MV-4-11 (cell line): ENCODE measurements at places on chromosomes 11 and 22.
A peak's percentile ranks its signal among the peaks of the same experiment; 100 is the strongest.

DNA sequence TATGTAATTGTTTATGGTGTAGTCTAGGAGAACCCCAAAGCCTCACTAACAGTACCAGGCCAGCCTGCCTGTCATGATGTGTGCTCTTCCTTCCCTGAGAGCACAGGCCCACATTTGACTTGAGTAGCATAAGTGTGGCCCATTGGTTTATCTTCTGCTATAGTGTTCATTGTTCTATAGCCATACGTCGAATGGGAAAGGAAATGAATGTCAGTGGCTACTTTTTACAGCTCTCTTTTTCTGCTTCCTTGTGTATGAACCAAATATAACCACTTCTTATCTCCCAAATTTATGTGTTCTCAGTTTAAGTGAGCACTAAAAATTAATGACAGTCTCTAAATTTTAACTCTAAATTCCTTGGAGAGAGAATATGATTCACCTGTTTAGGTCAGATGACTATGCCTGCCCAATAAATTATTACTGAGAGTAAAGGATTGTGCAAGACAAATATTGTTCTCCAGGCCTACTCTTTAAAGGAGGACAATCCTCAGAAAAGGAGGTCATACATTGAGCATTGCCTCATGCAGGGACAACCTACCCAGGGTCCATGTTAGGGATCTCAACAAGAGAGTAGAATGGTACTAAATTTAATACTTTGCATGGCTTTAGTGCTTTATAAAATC, 222.9 kb upstream of the ARHGAP20 start:
- DNase-seq: no peak

GRCh38 chr11:72039856-72040401, 40.4 kb downstream of the NUMA1 start:
- no peak for DNase-seq

DNA sequence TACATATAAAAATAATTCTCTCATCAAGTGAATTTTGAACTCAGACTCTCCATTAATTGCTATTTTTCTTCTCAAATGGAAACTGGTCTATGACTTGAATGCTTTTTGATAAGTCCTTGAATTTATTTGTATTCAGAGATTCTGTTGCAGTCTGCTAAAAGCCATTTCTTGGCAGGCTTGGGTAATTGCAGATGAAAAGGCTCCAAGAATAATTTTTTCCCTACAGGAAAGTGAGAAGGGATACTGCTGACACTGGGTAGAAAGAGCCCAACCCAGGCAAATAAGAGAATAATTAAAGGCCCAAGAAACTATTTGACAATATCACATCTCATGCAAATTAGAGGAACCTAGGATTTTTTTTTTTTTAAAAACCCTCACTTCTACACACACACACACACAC, 246.5 kb upstream of the DDI1 start:
- no peak for DNase-seq

GRCh38 chr11:12540913-12541582, 133.2 kb upstream of the TEAD1 start:
- no peak for DNase-seq

DNA sequence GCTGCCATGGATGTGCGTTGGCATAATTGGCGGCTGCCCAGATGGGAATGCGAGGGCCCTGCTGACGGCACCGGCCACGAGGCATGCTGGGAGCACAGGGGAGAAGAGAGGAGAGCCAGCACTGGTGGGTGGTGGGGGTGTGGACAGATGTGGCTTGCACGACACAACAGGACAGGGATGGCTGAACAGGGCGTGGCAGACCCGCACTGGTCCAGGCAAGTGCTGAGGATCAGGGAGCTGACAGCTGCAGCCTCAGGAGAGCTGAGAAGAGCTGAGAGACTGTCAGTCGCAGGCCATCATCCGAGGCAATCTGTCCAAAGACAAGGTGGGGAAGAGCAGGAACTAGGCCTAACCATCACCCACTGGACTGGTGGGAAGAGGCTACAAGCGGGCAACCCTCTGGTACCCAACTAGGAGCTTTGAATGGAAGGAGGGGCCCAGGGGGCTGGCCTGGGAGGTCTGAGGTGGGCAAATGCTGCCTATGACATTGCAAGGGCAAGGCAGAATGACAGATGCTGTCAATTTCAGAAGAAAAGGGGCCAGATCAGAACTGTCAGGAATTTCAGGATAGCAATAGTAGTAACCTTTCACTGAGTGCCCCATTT, 2.4 kb downstream of the GNB1L start:
- no peak for DNase-seq

GRCh38 chr11:30478923-30479322, 107.2 kb downstream of the MPPED2 start:
- DNase-seq: no peak

DNA sequence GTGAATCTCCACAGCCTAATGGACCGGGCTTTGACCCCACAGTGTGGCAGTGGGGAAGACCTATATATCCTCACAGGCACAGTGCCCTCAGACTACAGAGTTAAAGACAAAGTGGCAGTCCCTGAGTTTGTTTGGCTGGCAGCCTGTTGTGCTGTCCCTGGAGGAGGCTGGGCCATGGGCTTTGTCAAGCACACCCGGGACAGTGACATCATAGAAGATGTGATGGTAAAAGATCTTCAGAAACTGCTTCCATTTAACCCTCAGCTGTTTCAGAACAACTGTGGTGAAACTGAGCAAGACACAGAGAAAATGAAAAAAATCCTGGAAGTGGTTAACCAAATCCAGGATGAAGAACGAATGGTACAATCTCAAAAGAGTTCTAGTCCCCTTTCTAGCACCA, 39.0 kb downstream of the ENDOD1 start:
- no peak for DNase-seq

DNA sequence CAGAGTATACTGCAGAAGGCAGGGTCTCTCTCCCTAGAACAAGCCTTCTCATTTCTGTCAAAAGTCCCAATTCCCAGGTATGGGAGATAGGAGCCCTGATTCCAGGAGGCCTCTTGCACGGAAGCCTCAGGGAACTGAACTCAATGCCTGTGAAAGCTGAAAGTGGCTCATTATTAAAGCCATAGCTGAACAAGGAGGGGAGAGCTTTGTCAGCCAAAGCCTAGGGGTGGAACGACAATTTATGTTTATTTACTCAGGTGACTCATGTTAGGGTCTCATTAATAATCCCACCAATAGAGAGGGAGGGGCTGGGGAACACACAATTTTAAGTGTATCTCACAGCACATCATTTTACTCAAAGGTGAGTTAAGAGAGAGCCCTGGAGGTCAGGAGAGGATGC, 44.9 kb downstream of the DSCAML1 start:
- no peak for DNase-seq

DNA sequence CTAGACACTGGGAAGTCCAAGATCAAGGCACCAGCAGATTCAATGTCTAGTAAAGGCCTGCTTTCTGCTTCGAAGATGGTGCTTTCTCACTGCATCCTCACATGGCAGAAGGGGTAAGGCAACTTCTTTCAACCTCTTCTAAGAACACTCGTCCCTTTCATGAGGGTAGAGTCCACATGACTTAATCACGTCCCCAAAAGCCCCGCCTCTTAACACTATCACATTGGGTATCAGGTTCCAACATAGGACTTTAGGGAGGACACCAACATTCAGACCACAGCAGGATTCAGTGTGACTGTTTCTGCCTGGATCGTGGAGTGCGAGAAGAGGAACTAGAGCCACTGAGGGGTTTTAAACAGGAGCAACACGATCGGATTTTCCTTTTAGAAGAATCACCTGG, 3.7 kb upstream of the TIRAP start:
- DNase-seq: no peak

DNA sequence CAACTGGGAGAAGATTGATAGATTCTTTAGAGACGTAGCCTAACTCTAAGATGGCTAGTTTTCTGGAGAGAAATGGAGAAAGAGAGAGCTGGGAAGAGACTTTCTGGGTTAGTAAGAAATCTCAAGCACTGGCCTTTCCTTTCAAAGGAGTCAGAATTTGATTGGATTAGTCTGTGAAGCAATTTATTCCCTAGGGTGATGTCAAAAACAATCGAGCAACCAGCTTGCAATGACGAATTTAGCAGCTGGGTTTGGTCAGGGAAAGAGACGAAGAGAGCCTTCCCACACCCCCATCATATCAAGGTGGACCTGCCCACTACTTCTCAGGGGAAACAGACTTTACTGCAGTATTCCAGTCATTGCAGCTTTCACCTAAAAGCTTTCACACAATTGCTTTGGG, 10.8 kb downstream of the KRTAP5-6 start:
- no peak for DNase-seq

DNA sequence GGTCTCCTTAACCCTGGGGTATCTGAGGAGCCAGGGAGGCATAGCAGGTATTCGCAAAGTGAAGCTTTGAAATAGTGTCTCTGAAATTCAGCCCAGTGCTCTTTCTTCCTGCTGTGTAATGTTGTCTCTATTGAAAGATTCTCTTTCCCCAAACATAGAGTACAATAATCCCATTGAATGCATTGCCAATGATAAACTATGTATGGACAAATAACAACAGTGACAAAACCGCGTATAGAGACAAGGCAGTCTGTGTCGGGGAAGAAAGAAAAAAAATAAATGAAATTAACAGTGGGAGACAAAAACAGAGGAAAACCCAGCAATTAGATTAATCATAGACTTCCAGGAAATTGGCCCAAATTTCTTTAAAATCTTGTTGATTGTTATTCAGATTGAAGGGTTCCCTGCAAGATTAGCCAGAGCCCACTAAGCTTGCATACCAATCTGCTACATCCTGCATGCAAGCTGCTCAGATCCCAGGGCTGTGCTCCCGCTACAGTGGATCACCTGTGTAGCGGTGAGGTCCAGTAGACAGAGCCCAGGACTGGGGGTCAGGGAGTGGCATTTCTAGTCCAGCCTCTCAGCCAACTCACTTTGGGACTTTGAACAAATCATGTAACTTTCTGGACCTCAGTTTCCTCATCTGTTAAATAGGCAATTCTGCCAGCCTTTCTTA, 492.8 kb downstream of the INSC start:
- no peak for DNase-seq

DNA sequence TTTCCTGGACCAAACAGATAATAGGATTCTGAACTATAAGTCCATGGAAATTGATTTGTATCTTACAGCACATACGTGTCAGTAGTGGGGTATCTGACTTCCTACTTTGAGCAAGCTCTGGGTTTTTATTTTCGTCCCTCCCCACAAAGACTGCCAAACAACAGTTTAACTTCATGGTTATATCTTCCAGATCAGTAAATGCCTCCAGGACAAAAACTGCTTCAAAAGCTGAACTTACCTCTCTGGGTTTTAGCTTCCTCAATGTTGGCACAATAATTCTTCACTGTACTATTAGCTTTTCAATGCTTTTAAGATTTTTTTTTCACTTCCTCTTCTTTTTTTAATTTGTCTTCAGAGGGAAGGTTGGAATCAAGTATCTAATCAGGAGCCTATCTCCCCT, 4.2 kb upstream of the DPF2 start:
- DNase-seq: peak; percentile 72

- no peak for DNase-seq
Observed at GRCh38 chr11:134015556-134015955, 53.3 kb upstream of the JAM3 start.

DNA sequence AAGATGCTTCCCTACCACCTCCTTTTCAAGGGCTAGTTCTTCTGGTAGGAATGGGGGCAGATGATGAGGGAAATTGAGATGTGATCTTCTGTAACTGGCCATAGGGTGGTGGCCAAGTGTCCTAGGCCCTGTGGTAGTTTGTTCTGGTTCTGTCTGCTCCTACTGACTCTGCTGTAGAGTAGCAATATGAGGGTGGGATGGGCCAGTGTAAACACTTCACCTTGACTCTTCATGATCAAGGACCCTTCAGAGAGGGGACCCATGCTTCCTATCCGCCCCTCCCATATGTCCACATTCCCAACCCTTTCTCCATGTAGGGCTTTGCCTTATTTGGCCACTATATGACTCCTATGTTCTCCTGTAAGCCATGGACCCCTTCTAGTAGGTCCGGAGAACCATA, 230.3 kb upstream of the SESN3 start:
- no peak for DNase-seq

GRCh38 chr22:50171319-50171964, 911 bp downstream of the PANX2 start:
- DNase-seq: no peak

DNA sequence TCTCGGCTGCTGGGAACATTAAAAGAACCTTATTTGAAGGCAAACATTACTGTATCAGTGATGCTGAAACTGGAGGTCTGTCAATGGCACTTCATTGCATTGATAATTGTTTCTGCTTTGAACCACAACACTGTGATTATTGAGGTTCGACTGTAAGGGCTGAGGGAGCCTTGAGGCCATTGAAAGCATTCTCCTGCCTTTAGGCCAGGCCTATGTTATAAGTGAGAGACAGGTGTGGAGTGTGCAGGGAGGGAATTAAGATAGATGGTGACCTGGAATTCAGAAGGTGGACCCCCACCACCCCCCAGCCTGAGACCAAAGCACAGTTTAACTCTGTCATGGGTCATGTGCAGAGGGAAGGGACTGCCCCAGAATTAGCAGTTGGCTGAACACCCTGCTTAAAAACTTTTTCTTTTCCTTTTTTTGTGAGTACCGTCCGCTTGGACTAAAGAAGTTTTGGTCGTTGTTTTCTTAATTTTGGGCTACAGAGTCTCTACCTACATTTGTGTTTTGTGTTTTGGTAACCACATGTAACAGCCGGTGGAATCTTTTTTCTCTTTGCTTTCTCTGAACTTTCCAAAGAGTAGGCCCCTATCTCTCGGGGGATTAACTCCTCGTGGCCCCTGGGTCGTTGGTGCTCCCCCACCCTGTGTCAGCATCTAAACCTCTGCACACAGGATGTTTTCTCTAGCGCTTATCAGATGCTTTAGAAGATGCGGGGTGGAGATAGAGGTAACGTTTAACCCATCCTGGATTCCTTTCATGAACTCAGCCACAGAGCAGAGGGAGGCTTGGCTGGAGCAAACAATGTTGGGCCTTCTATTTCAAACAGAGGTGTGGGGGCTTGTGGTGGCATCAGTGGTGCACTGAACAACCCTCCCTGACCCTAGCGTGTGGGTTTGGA, 43.7 kb downstream of the ZBTB16 start:
- no peak for DNase-seq

DNA sequence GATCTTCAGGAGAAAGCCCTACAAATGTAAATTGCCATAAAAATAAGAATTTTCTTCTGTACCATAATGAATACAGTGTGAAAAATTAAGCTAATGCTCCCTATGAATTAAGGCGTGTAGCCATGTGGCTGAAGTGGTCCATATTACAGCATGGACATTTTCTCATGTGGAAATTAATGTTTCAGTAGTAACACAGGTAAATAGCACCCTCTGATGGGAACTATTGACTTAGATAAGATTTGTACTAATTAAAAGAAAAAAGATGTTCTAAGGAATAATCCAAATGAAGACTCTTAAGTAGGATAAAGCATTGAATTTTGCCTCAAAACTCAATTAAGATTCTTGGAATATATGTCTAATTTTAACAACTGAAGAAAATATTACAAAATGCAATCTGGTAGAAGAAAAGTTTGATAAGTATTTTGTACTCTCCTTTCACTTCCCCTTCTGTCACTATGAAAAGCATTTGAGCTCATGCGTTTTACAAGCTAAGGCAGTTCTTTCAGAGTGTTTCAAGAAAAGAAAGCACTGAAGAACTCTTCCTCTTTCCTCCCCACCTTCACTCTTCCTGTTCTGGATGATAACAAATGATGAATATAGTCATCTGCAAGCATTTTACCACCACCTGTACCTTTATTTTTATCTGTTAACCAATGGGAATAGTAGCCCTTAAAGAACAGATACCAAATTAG, 9.9 kb upstream of the OR8D2 start:
- peak; percentile 97 for DNase-seq
